ENCODE measurements at places on chromosomes 6 and 20.

GRCh38 chr6:83216806-83217205 is 23.6 kb downstream of the RWDD2A start:
- DNase-seq, result no peak

GRCh38 chr20:36431604-36432003 is 109.7 kb upstream of the MYL9 start:
- no peak for DNase-seq

GRCh38 chr6:168208854-168209253 is 110.7 kb downstream of the DACT2 start:
- no peak for DNase-seq

GRCh38 chr6:15936503-15936902 is 192.4 kb upstream of the MYLIP start:
- no peak for DNase-seq

- DNase-seq, result no peak
These were observed 23.8 kb downstream of the RBM38 start for GRCh38 chr20:57414867-57415592.

DNA sequence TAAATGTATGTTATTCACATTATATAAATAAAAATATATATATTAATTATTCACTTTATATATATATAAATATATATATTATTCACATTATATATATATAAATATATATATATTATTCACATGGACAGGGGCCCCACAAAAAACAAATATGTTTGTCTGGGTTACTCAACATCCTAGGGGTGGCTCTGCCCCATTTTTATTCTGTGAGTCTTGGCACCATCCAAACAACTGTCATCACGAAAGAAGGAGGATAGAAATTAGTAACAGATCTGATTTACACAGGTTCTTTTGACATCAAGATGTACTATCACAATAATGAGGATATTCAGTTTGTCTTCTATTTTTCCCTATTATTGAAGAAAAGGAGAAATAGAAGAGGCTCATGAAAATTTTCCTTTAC is 187.3 kb downstream of the GPX5 start:
- DNase-seq, result no peak

GRCh38 chr20:42181064-42181463 is 562.9 kb upstream of the CHD6 start:
- no peak for DNase-seq

DNA sequence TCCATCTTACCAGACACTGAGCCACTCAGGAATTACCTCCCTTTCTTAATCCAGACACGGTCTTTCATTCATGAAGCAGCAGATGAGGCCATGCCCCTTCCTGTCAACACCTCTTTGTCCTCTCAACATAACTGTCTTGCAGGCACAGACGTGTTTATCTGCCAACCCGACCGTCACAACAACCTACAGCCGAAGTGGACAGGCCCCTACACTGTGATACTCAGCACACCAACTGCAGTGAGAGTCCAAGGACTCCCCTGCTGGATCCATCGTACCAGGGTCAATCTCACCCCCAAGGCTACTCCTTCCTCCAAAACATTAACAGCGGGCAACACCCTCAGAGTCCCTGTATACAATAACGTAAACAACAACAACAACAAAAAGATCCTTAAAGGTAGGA is 30.6 kb upstream of the ULBP3 start:
- no peak for DNase-seq

DNA sequence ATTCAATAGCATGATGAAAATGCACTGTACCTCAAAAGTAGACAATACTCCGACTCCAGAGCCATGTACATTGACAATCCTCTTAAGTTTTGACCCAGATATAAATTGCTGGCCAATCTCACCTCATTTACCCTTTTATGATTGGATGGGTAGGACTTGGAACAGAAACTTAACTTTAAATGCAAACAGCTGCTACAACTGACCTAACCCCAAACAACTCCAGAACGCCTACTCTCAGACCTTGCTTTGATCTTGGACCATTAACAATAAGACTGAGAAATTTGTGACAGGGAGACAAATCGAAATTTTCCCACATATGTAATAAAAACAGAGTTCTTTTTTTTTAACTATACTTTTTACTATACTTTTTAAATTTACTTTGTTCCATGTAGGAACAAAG is 200.5 kb upstream of the MCHR2 start:
- no peak for DNase-seq

DNA sequence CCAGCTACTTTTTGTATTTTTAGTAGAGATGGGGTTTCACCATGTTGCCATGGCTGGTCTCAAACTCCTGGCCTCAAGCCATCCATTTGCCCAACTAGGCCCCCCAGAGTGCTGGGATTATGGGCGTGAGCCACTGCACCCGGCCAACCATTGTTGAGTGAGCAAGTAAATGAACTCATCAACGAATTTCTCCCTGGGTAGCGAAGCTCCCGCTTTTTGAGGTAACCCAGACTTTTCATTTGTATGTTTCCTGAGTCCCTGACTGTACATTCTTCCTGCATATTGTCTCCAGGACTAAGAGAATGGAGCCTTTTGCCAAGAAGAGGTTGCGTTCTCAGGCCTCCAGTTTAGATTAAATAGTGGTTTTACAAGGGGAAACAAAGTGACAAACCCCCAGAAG is 36.4 kb downstream of the RIPOR3 start:
- no peak for DNase-seq

DNA sequence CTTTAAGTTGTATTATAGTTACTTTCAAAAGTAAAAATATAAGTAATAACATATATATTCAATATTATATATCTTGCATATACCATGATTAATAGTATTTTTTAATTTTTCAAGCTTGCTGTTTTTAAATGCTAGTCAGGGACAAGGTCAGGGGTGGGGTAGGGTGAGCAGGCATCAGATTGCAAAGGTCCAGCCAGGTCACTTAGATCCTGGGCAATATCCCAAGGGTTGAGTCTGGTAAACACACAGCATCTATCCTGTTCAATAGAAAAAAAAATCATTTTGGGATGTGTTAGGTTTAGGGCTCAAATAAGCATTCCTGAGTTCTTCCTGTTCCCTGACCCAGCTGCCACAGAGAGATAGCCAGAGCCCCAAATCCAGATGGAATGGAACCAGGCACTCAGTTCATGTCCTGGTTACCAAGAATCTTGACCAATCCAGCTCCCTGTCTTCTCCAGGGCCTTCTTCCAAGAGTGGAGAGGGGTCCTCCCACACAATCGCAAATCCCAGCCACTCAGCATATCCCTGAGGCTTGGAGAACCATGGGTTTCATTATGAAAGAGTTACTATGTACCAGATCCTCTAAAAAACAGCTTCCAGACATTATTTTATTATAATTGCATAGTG is 134.9 kb upstream of the TOP1 start:
- no peak for DNase-seq

- DNase-seq, result no peak
These were observed 77.5 kb upstream of the MARCKS start for GRCh38 chr6:113779656-113780055.

GRCh38 chr6:68738039-68738438 is 103.0 kb downstream of the ADGRB3 start:
- no peak for DNase-seq

GRCh38 chr6:163724196-163724595 is 309.7 kb downstream of the QKI start:
- DNase-seq, result no peak

- DNase-seq, result no peak
These were observed 87.6 kb downstream of the SMOC2 start for GRCh38 chr6:168528474-168529095.

- no peak for DNase-seq
These were observed 1.2 kb downstream of the CST7 start for GRCh38 chr20:24950128-24950835.

GRCh38 chr6:169251371-169251802 is 2.3 kb downstream of the THBS2 start:
- no peak for DNase-seq

GRCh38 chr20:21386111-21386510 is 11.2 kb downstream of the NKX2-4 start:
- DNase-seq, result no peak

GRCh38 chr6:112773187-112773586 is 426.1 kb downstream of the RFPL4B start:
- DNase-seq, result no peak

DNA sequence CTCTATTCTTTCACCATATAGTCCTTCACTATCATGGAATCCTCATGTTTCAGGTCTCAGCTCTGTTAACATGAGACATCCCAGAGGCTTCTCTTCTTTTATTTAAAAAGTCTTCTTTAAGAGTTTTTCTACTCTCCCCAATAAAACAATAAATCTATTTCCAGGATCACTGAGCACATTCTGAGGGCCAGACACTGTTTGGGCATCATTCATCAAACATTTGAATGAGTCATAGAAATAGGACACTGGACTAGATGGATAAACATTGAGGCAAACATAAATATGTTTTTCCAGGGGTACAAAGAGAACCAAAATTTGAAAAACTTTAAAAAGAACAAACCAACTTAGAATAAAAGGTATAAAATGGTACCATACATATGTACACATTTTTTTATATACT is 554.4 kb downstream of the KIF16B start:
- no peak for DNase-seq

- DNase-seq, result no peak
These were observed 243.5 kb downstream of the GMPR start for GRCh38 chr6:16481697-16482399.

GRCh38 chr20:38875175-38875993 is 50.8 kb upstream of the FAM83D start:
- no peak for DNase-seq

GRCh38 chr20:62906647-62907375 is 19.5 kb downstream of the DIDO1 start:
- no peak for DNase-seq

GRCh38 chr6:168177103-168177891 is 98.3 kb upstream of the FRMD1 start:
- DNase-seq, result no peak

DNA sequence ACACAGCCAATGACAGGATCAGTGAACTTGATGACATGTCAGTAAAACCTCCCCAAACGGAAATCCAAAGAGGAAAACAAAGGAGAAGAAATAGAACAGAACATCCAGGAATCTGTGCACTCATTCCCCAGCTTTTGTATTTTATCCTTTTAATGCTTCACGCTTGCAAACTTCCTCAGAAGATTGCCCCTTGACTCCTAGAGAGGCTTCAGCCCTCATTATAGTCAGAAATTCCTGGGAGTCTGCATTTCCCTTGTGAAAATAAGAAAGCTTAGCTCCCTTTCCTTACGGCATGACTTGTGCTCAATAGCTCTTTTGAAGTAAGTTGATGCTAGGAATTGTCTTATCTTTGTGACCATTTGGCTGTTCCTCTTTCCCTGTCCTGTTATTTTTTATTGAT is 313.6 kb upstream of the OPRM1 start:
- DNase-seq, result no peak

DNA sequence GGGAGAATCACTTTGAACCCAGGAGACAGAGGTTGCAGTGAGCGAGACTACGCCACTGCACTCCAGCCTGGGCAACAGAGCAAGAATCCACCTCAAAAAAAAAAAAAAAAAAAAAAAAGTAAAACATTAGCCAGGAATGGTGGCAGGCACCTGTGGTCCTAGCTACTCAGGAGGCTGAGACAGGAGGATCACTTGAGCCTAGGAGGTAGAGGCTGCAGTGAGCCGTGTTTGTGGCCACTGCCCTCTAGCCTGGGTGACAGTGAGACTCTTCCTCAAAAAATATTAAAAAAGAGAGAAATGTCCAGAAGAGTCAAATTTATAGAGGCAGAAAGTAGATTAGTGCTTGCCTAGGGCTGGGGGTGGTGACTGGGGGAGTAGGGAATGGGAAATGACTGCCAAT is 6.8 kb upstream of the PIGU start:
- DNase-seq, result no peak

GRCh38 chr20:6765469-6766058 is 1.9 kb upstream of the BMP2 start:
- DNase-seq, result no peak

DNA sequence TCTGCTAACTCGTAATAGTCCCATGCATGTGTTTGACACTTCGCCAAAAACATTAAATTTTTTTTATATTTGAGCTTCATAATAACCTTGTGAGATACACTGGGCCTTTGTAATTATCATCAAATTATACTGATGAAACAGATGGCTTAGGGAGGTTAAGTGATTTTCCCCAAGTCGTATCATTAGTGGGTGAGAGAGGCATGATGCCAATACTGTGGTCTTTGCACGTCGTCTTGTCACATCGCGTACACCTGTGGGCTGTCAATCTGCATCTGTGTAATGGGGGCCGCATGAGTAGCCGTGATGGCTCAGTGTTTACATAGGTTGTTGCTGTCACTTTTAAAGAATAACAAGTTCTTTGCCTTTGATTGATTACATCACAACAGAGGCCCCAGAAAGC is 1.7 kb downstream of the PRL start:
- DNase-seq, result no peak

- DNase-seq, result no peak
These were observed 45.2 kb downstream of the BCKDHB start for GRCh38 chr6:80151635-80152034.

DNA sequence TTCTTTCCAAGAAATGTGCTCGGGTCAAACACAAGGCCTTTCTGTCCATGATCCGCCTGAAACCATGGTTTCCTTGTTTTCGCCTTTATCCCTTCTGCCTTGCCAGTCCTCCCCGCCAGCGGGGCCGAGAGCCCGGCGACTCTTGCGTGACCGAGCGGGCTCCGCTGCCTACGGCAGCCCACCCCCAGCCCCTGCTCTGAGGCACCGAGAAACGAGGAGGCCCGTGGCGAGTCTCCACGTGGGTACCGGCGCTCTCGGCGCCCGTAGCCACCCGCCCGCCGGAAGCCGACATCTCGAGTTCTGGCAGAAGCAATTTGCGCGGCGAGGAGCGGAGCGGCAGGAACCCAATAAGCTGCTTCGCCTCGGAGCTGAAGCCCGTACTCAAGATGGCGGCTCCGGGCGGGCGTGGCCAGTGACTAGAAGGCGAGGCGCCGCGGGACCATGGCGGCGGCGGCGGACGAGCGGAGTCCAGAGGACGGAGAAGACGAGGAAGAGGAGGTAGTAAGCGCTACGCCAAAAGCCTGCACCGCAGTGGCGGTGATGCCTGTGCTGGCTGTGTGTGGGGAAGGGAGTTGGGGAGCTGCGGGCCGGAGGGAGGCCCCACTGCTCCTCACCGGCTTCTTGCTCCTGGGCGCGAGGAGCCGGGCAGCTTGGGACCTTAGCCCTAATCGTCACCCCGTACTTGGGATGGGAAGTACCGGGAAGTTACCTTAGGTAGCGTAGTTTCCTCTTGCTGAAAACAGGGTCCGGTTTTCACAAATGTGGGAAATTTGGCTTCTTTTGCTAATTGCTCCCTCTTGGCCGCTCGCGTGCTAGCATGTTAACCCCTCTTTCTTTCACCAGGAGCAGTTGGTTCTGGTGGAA is at the start of gene GTF3C6:
GTF3C6 (plus strand) TSS at position 378 of the 864 bp plus-strand sequence; CDS start at position 442, 64 bp downstream.
- peak; percentile 24 for DNase-seq

Data from cortex of kidney (tissue), 1 donor.